Posterior vena cava (tissue), 2 donors: ENCODE measurements at places on chromosomes 6 and 20. TPM values are rescaled to one million over a fixed set of nuclear protein-coding genes. Genes with fewer than 3 reads are reported as not detected.

Gene SPEF1
- not detected for total RNA-seq

Gene RAD21L1
- not detected for total RNA-seq

Gene GCLC
- 21.8 TPM for total RNA-seq

Gene SYCP2L
- 1.1 TPM for total RNA-seq

Gene RNF182
- 0.24 TPM for total RNA-seq

Gene FAM217A
- total RNA-seq, result not detected

Gene LRRC1
- 8.3 TPM for total RNA-seq

Gene KHDC1L
- not detected for total RNA-seq

Gene ADGB
- not detected for total RNA-seq

Gene BEND6
- total RNA-seq, result 18.5 TPM

Gene TEAD3
- 73.8 TPM for total RNA-seq

Gene HMGN3
- 33.3 TPM for total RNA-seq
